NCI-H774 (cell line): ENCODE measurements at places on chromosomes 1 and 21.

- no peak for DNase-seq
Measured at GRCh38 chr1:2240270-2241156, 12.4 kb downstream of the SKI start.

DNA sequence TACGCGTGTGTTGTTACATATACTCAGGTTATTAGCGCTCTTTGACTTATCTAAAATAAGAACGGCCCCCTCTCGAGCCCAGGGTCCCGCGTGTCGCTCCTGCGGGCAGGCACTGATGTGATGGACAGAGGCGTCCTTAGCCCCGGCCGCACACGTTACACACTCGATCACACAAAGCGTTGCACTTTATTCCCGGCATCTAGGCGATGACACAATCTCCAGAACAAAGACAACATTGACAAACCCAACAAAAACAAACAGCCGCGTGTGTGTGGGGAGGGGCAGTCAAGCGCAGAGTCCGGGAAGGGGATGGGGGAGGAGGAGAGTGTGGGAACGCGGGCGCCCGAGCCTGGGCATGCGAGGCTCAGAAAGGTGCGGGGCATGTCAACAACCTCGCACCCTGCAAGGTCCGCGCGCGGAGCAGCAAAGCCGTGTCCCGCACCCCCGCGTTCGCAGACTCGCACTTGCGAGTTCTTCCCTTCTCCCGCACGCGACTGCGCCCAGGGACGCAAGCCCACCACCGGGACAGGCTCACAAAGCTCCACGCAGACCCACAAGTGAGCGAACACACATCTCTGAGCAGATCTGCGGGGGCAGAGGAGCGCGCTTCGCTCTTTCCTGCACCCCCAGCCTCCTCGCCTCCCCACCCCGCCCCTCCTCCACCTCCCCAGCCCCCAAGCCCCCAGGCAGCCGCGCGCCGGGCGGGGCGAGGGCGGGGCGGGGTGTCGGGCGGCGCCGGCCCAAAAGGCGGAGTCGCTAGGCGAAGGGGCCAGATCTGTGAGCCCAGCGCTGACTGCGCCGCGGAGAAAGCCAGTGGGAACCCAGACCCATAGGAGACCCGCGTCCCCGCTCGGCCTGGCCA is at the start of gene EFNA1:
Gene EFNA1, plus strand, starts transcription at position 772 of the 862 bp plus-strand sequence. CDS start 102 bp downstream, outside the sequence.
- DNase-seq, result peak; percentile 52

DNA sequence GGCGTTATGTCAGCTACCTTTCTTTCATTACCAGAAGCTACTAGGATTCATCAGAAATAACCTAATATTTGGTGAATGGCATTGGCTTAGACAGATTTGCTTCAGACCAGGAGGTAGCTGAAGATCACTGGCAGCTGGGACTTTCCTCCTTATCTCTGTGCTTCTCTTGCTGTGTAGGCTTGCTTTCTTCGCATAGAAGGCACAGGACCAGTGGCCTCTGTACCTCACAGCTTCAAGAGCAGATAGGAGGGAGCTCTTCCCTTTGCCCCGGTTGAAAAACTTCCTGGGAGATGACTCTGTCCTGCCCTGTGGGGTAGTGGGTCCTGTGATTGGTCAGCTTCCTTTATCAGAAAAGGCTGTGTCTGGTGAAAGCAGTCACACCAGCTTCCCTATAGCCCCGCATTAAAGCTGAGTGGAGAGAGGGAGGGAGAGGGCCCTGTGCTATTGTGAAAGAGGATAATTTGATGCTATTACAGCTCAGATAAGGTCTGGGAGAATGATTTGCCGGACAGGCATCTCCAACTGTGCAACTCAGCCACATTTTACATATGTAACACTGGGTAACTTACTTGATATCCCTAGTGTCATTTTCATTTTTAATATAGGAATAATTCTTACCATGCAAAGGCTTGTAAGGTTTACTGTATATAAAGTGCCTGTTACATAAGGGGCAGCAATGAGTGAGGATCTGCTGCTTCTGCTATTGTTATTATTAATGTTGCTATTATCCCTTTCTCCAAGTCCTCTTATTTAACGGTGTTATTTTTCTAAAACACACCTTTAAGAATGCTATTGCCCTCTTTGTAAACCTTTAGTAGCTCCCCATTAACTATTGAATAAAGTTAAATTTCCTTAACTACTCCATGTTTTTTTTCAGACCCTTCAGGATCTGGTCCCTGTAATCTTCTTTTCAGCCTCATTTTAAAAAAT is 31.6 kb downstream of the OSBPL9 start:
- peak; percentile 18 for DNase-seq

DNA sequence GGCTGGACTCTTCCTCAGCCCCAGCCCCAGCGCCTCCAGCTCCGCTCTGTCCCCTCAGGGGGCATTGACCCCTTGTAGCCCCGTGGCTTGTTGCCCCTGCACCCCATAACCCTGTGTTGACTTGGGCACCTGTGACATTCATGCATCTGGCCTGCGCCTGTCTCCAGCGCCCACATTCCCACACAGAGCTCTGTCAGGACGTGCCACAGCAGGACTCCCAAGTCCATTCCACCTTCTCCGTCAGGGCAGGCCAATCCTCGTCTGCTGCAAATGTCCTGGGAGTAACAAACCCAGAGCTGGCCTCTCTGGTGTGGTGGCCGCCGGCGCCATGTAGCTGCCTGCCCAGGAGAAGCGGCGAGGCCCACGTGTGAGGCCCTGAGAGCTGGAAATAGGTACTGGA is 60.6 kb downstream of the AGPAT3 start:
- no peak for DNase-seq

- DNase-seq, result no peak
Measured at GRCh38 chr1:168725831-168726230, 3.2 kb downstream of the DPT start.

- no peak for DNase-seq
Measured at GRCh38 chr1:161166669-161167548, 683 bp downstream of the PPOX start.

DNA sequence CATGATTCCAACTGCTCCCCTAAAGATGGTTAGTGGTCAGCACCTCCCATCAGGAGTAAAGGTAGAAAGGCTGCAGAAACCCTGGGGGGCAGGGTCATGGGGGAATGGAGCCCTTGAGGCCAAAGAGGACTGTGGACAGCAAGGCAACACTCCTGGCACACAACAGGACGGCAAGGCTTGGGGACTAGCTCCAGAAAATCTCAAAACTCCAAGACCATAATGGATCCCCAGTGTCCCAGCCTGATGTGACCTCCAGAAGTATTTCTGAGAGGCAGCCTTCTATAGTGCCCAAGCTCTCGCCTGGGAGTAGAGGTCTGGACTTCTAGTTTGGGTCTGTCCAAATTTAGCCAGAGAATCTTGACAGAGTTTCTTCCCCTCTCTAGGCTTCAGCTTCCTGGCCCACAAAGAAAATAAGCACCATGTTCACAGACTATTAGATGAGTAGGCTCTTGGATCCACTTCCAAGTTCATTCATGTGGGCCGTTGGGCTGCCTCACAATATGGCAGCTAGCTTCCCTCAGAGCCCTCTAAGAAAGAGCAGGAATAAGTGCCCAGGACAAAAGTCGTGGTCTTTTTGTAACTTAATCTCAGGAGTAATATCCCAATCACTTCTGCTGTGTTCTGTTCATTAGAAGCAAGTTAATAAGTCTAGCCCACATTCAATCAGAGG is 6.9 kb downstream of the CD2 start:
- no peak for DNase-seq
